A673 (cell line): ENCODE measurements at places on chromosomes 6 and 20. TPM values are rescaled to one million over a fixed set of nuclear protein-coding genes. Genes with fewer than 3 reads are reported as not detected.

DNA sequence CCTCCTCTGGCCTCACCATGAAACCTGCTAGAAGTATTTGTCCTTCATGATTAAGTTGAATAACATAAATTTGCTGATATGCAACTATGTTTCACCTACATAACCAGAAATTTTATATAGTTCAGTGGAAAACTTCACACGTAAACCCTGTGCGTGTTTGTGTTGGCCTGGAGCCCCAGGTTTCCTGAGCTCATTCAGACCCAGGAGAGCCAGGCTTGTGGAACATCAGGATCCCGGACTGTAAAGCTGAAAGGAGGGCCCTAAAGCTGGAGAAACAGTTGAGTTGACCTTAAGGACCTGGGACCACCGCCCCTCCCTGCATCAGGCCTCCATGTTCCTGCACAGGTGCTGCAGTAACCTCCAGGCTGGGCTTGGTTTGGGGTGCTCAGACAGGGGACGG is 3.1 kb upstream of the SPATS1 start:
- no peak for DNase-seq

Gene TCF15
- 0.20 and 0.24 TPM in 2 replicates for total RNA-seq

GRCh38 chr6:164085091-164086075 is 670.9 kb downstream of the QKI start:
- no peak for DNase-seq

DNA sequence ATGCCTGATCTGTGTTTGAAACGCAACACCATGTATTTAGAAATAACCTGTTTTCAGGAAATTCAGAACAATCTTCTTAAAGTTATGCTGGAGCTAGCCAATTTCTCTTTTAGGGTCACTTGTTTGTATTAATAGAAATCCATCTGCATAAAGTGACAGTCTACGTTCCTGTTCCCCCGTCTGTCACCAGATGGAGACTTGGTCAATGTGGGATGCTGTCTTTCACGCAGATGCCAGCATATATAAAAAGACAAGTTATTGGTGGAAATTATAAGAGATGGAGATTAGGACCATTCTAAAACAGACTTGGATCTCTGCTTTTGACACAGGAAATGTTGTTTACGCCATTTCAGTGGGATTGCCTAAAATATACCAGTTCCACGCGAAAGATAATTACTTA is 162.5 kb upstream of the STMND1 start:
- no peak for DNase-seq

Gene CRIP3
- 2.4 TPM in 2 replicates for total RNA-seq

- DNase-seq, result no peak
Measured at GRCh38 chr6:35955970-35956369, 35.1 kb upstream of the SRPK1 start.

Gene C20orf141
- total RNA-seq, result not detected in 2 replicates

DNA sequence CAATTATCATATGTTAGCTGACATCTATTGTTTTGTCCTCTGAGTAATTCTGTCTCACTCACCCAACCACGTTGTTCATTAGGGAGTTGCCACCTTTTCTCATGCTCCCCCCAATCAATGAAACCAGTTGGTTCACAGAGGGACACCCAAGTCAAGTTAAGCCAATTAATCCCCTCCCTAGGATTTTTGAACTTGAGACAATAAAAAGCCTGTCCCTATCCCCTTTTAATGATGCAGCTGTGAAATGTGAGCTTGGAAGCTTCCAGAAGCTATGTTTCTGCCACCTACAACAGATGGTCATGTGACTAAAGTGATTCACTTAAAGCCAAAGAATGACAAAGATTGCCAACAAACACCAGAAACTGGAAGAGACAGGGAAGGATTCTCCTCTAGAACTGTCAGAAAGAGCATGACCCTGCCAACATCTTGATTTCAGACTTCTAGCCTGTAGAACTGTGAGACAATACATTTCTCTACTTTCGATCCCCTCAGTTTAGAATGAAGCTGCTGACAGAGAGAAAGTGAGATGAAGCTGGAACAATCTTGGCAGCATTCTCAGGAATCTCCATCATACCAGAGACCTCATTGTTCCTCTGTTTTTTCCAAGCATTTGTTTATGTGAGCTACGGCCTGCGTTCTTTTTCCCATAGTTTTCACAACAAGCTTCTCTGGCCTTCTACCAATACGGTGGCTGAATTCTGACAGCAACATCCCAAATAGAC is 57.8 kb upstream of the TPD52L1 start:
- DNase-seq, result no peak

GRCh38 chr20:36792422-36792821 is 18.9 kb upstream of the DSN1 start:
- DNase-seq, result peak; percentile 65

Gene KIZ
- total RNA-seq, result 8.4 and 9.1 TPM in 2 replicates

GRCh38 chr6:26420688-26421171 is 18.7 kb downstream of the BTN3A1 start:
- peak; percentile 71 for DNase-seq

Gene PRRT1
- 4.5 and 4.7 TPM in 2 replicates for total RNA-seq

DNA sequence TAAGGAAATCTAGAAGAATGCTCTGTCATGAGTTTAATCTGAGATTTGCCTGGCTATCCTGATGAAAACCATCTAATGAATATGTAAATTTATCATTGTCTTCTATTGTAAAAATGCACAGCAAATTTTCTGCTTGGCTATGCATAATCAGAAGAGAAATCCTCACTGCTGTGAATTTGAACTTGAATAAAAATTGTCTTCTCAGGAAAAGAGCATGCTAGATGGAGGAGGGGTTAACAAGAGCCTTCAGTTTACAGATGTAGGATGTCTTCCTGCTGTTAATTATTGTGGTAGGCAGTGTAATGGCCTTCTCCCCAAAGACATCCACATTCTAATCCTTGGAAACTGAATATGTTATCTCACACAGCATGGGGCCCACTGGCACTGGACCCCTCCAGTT is 45.8 kb downstream of the ANKEF1 start:
- peak; percentile 65 for DNase-seq

Gene PROCR
- 0.58 and 2.1 TPM in 2 replicates for total RNA-seq

GRCh38 chr6:7401075-7401474 is 11.5 kb downstream of the RIOK1 start:
- DNase-seq, result peak; percentile 10

DNA sequence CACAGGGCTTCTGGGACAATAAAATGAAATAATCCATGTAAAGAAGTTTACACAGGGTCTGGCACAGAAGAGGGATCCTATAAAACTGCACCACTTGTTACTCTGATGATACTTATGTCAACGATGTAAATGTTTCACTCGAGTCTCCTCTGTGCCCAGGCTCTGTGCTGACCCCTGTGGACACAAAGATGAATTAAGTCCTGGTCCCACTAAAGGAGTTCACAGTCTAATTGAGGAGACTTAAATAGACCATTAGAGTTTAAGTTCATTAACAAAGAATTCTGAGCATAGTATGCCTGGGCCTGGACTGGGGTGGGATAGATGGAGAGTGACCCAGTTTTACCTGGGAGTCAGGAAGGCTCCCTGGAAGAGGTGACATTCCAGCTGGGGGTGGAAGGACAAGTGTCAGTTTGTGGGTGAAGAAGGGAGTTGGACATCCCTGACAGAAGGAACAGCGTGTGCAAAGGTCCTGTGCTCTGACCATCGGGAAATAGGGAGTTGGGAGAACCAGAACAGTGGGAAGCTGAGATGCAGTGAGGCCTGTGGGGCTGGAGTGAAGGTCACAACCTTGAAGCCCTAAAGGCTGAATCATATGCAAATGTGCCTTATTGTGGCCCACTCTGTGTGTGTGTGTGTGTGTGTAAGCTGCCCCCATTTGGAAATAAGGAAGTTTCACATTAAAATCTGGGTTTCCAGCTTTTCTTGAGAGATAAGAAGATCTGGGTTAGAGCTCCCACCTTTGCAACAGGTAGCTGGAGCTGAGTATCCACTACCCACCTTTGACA is 1.1 kb downstream of the OCSTAMP start:
- no peak for DNase-seq

DNA sequence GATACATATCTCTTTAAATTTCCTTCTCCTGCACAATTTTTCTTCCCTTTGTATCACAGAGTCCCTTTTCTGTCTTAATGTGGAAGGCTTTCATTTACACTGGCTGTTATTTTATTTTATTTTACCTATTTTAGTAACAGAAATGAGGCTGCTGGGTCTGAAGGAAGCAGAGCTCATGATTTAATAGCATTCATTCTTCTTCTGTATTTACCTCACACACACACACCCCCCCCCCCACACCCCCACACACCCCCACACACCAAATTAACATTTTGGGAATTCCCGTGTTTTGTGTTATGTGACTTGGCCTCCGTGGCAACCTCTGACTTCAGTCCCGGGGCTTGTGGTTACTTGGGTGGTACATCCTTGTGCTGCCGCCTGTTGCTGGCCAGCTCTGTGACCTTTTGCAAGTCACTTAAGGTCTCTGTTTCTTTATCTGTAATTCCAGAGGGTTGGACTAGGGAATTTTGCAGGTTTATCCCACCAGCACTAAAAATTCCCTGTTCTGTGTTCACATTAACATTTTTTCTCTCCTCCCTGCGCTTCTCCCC is 108.8 kb downstream of the TIAM2 start:
- no peak for DNase-seq

Gene SLC17A3
- not detected in 2 replicates for total RNA-seq

DNA sequence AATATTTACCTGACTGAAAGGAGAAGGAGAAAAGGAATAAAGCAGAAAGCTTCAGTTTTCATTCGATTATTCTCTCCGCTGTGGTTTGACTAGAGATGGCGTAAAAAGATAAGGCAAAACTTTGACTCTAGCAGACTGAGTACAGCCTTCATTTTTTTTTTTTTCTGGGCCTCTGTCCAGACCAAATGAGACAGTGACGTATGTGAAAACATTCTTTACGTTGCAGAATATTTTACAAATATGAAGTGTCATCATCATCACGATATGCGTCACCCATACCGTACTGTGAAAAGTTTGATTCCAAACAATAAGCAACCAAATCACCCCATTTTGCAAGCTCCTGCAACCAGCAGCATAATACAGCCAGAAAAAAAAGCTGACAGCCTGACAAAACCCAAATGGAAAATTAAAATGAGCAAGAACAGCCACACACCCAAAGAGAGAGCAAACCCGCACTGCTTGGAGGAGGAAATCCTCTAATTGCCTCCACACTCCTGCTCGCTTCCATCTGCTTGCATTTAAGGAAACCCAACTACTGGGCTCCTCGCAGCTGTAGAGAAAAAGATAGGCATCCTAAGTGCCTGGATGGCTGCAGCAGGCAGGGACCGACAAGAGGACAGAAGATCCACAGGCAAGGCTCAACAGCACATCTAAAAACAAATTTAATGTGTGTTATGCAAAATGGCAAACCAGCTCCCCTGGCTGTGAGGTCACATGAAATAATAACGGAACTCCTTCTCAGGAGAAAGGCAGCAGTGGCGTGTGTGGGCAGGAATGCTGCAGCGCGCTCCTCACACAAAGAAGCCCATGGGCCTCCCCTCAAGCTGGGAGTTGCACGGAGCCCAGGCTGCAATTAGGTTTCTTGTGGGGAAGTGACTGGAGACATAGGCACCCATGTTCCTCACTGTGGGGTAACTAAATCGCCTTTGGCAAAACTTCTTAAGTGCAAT is 113.1 kb downstream of the FYN start:
- peak; percentile 60 for DNase-seq

DNA sequence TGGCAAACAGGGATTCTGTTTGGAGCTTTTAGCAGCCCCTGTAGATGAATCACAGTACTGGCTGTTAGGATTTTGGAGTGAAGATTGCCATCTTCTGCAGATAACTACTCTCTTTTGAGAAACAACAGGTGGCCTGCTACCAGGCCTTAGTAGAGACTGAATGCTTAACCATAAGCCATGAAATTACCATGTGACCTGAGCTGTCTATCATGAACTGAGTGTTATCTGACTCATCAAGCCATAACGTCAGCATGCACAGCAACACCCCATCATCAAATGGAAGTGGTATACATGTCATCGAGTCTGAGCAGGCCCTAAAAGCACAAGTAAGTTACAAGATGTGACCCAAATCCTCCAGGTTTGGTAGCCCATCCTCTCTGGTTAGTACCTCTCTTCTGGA is 132.6 kb downstream of the GPR63 start:
- DNase-seq, result peak; percentile 31

DNA sequence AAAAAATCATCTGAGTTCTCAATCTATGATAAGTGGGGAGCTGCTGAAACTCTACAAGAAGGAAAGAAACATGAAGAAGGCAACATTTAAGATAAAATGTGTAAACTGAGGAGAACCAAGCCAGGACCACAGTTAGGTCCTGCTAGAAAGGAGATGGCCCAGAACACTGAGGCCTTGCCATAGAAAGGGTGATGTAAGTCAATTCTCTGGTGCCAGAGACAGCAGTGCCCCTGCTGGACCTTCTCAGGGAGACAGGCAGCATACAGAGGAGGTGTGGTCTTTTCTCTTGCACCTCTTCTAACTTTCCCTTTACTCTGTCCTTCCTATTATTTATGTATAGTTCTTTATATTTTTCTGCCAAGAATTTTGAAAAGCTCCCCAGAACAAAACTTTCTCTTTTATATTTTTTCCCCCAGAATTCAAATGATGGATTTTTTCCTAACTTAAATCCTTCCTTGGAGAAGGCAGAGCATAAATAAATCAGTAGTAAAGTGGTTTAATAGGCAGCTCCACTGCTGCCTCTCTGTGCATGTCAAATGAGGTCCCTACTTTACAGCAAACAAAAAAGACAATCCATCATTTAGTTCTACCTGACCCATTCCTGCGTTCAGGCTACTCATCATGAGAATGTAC is 9.0 kb downstream of the UQCC2 start:
- DNase-seq, result peak; percentile 53

DNA sequence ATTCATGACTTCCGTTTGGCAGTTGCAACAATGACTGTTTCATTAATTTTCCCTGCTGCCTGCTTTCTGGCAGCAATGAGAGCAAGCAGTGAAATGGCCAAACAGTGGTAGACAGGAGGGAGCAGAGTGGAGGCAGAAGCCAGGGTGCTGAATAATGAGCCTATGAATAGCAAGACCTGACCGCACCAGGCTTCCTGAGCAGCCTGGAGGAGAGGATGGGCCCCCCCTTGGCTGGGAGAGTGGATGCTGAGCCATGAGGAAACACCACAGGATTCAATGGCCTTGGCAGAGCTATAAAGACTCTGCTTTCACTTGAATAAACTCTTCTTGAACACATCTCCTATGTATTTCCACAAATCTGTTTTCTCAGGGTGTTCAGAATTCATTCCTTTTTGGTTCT is 68.1 kb upstream of the SNRPB2 start:
- no peak for DNase-seq

- no peak for DNase-seq
Measured at GRCh38 chr20:13111249-13111911, 102.6 kb downstream of the SPTLC3 start.

- no peak for DNase-seq
Measured at GRCh38 chr6:42618686-42619085, 54.9 kb downstream of the UBR2 start.

Gene ELOVL4
- 7.0 and 7.9 TPM in 2 replicates for total RNA-seq

Gene DEFB124
- not detected in 2 replicates for total RNA-seq

GRCh38 chr6:129370268-129370916 is 339.6 kb downstream of the ARHGAP18 start:
- peak; percentile 73 for DNase-seq

- no peak for DNase-seq
Measured at GRCh38 chr20:62826646-62827310, 9.9 kb downstream of the COL9A3 start.
